ENCODE measurements at places on chromosomes 4 and X.

GRCh38 chrX:130637591-130637990, 235.8 kb downstream of the RBMX2 start:
- DNase-seq: peak; percentile 40
- no peak overlapping the region for H3K27ac ChIP-seq
- no peaks in the 10 kb centered on the region for H3K36me3 ChIP-seq
- H3K4me1 ChIP-seq: no peaks in the 10 kb centered on the region
- peaks cover 4% of the 10 kb centered on the region for H3K27me3 ChIP-seq

DNA sequence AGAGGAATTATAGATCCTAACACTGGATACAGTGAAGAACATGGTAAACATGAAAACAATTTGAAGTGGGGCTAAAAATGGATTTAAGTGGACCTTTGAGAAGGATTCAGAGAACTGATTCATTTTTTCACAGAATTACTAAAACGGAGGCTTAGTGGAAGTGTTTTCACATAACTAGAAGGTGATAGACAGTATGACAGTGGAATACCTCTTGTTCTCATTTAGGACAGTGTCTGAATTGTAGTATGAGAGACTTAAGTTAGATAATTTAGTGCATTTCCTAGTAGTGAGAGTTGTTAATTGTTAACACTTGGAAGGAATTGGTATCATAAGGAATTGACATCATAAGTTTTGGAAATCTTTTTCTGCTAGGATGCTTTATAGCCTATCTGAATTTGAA, 64.1 kb downstream of the FIP1L1 start:
- H3K27me3 ChIP-seq: no peaks in the 10 kb centered on the region
- no peak overlapping the region for H3K4me3 ChIP-seq
- peaks cover 6% of the 10 kb centered on the region for H3K36me3 ChIP-seq
- H3K4me1 ChIP-seq: no peaks in the 10 kb centered on the region
- no peak for DNase-seq
- H3K27ac ChIP-seq: no peak overlapping the region

DNA sequence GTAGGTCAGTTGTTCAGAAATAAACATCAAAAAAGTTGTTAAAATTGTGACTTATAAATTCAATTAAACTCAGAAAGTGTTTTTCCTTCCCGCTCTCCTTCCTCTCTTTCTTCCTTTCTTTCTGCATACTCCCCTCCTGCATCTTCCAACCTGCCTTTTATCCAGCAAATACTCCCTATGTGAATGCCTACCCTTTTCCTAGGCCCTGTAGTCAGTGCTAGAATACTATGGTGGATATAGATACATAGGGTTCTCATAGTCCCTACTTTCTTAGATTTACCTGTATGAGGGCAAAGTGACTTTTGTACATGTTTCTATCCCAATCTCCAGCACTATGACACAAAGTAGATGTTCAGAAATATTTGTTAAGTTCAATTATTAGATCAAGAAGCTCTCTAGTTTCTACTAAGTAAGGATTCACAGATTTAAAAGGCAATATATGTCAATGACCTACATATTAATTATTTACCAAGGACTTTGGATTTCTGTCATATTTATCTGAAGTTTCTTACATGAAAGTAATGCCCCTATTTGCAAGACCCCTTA, 732 bp downstream of the SULT1E1 start:
- no peaks in the 10 kb centered on the region for H3K4me1 ChIP-seq
- H3K27me3 ChIP-seq: no peaks in the 10 kb centered on the region
- H3K27ac ChIP-seq: no peak overlapping the region
- no peak for DNase-seq
- H3K36me3 ChIP-seq: no peaks in the 10 kb centered on the region

DNA sequence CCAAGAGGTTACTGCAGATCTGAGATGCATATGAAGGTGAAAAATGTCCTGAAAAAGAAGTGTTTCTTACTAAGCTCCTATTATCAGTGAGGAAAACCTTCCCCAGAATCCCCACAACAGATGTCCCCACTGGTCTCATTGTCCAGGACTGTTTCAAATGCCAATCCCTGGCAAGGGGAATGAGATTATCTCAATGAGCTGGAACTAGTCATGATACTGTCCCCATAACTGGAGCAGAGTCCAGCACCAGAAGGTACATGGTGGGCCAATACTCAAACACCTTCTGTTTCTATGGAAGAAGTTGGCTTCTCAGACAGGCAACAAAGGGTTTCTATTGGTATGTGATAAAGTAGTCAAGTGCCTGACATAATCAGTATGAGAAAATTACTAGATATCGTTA, 221.1 kb upstream of the TLL1 start:
- no peak overlapping the region for H3K27ac ChIP-seq
- H3K27me3 ChIP-seq: no peaks in the 10 kb centered on the region
- H3K36me3 ChIP-seq: no peaks in the 10 kb centered on the region
- no peak overlapping the region for H3K4me3 ChIP-seq
- DNase-seq: no peak
- no peaks in the 10 kb centered on the region for H3K4me1 ChIP-seq

GRCh38 chr4:10738826-10739489, 54.4 kb upstream of the CLNK start:
- no peak overlapping the region for H3K4me3 ChIP-seq
- no peaks in the 10 kb centered on the region for H3K27me3 ChIP-seq
- H3K36me3 ChIP-seq: no peaks in the 10 kb centered on the region
- peak; percentile 58 for DNase-seq
- no peak overlapping the region for H3K27ac ChIP-seq

DNA sequence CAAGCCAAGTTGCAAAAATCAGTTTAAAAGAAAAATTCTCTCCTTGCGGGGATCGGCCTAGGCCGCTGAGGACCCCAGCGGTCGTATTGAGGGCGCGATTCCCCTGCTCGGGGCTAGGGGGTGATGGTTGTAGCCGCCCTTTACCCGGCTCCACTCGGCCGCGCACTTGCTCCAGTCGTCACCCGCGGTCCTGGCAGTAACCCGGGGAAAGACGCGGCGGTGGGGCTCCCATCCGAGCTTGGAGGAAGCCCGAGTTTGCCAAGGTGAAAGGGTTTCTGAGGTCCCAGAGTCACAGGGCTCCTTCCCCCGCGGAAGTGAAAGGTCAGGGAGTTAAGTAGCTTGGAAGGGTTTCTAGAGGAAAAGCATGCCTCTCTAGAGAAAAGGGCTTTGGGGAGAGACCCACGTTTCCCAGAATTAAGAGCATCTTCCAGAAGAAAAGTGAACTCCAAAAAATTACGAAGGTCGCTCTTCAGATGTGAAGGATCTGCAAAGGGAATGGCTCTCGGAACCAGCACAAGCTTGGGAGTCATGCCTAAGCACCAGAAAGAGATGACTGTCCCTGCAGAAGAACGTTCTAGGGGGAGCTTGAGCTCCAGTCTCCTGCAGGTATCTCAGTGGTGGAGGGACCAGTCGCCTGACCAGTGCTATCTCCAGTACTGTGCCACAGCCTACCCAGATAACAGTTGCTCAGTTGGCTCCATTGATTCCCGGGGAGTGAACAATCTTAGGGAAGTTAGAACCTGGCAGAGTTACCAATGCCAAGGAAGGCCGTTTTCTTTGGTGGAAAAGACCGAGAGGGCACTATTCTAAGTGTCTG, 875 bp downstream of the LAP3 start:
- no peak for DNase-seq
- peak overlapping the region; percentile 74 for H3K27ac ChIP-seq
- peaks cover 26% of the 10 kb centered on the region for H3K36me3 ChIP-seq
- H3K4me3 ChIP-seq: peak overlapping the region; percentile 91

DNA sequence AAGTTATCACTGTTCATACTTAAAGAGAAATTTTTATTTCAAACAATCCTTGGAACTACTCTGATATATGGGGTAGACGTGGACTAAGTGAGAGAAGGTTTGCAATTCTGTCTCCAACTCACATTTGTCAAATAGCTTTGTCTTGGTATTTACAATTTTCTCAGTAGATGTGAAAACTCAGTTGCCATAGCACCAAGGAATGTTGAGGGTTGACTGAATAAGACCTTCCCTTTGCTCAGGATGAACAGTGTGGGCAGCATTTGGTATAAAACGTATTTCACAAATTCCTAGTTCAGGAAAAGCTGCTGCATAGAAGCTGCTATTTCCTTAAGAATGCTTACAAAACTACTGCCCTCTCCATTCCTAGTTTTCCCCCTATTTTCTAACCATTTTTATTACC, 399.5 kb downstream of the NKX6-1 start:
- H3K27ac ChIP-seq: no peak overlapping the region
- no peaks in the 10 kb centered on the region for H3K36me3 ChIP-seq
- no peak overlapping the region for H3K4me3 ChIP-seq
- no peak for DNase-seq

GRCh38 chr4:101527188-101527587, 179.9 kb upstream of the PPP3CA start:
- DNase-seq: no peak
- no peaks in the 10 kb centered on the region for H3K36me3 ChIP-seq
- no peak overlapping the region for H3K27ac ChIP-seq
- no peak overlapping the region for H3K4me3 ChIP-seq

GRCh38 chr4:93764639-93765246, 63.8 kb upstream of the ATOH1 start:
- H3K4me3 ChIP-seq: no peak overlapping the region
- no peaks in the 10 kb centered on the region for H3K4me1 ChIP-seq
- H3K27me3 ChIP-seq: no peaks in the 10 kb centered on the region
- DNase-seq: peak; percentile 48
- no peak overlapping the region for H3K27ac ChIP-seq

DNA sequence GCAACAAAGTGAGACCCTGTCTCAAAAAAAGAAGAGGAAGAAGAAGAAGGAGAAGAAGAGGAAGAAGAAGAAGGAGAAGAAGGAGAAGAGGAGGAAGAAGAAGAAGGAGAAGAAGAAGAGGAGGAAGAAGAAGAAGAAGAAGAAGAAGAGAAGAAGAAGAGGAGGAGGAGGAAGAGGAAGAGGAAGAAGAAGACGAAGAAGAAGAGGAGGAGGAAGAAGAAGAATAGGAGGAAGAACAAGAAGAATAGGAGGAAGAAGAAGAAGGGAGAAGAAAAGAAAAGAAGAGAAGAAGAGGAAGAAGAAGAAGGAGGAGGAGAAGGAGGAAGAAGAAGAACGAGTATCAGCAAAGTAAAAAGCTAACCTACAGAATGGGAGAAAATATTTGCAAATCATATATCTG, 33.3 kb upstream of the LONRF3 start:
- DNase-seq: no peak
- H3K4me1 ChIP-seq: no peaks in the 10 kb centered on the region
- H3K4me3 ChIP-seq: no peak overlapping the region
- H3K36me3 ChIP-seq: no peaks in the 10 kb centered on the region
- H3K27me3 ChIP-seq: no peaks in the 10 kb centered on the region

DNA sequence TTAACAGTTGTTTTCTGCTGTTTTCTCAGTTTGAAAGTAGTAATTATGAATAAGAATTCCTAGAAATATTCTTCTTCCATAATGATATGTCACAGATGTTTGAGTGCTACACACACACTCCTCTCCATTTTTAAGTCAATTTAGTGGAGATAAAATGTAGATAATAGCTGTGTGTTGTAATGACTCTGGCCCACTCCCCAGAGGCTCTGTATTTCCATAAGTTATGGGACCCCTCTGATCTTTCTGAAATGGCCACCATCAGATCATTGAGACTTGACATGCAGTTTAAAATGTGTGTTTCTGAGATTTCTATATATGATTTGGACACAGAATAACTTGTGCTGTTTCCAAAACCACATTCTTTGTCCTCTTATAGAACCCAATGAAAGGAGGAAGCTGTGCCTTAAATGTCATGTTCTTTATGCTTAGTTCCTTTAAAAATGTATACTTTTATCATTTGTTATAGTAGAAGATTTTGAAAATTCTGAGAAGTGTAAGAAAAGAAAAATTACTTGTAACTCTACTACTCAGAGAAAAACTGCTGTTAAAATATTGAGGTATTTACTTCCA, 46.4 kb downstream of the GAB1 start:
- H3K36me3 ChIP-seq: no peaks in the 10 kb centered on the region
- H3K4me3 ChIP-seq: no peak overlapping the region
- DNase-seq: no peak
- no peaks in the 10 kb centered on the region for H3K27me3 ChIP-seq

- H3K4me1 ChIP-seq: peaks cover 2% of the 10 kb centered on the region
- H3K27ac ChIP-seq: no peak overlapping the region
- peaks cover 63% of the 10 kb centered on the region for H3K27me3 ChIP-seq
- H3K36me3 ChIP-seq: peaks cover 45% of the 10 kb centered on the region
These were observed 11.8 kb upstream of the RTL5 start for GRCh38 chrX:72143609-72143907.

DNA sequence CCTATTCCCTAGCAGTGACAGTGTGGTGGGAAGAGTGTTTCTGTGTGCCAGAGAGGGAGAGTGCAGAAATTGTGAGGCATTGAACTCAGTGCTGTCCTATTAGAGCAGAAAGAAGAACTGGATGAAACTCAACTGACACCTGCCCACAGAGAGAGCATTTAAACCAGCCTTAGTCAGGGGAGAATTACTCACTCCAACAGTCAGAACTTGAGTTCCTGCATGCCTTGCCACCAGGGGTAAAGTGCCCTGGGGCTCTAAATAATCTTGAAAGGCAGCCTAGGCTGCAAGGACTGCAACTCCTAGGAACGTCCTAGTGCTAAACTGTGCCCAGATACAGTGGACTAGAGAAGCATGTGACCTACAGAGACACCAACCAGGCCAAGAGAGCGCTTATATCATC, 12.8 kb downstream of the CYSLTR1 start:
- H3K27ac ChIP-seq: no peak overlapping the region

DNA sequence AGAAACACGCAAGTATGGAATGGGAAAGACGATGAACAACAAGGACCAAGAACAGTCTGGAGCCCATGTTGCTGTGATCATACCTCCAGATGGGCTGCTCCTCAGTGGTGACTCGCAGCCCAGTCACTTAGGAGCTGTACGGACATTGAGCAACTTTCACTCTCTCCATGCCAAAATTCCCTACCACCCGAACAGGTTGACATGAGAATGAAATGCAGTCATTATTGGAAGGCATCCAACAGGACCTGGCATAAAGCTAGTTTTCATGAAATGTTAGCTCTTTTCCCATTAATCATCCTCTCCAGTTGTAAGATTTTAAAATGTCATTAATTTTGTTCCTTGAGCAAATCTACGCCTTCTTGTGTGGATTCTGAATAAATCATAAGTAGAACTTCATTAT, 82.7 kb upstream of the GPM6B start:
- H3K4me3 ChIP-seq: no peak overlapping the region
- no peaks in the 10 kb centered on the region for H3K27me3 ChIP-seq
- no peaks in the 10 kb centered on the region for H3K4me1 ChIP-seq
- DNase-seq: peak; percentile 30
- H3K27ac ChIP-seq: no peak overlapping the region

- H3K4me1 ChIP-seq: no peaks in the 10 kb centered on the region
- H3K27ac ChIP-seq: no peak overlapping the region
- no peaks in the 10 kb centered on the region for H3K27me3 ChIP-seq
- DNase-seq: no peak
- no peak overlapping the region for H3K4me3 ChIP-seq
- no peaks in the 10 kb centered on the region for H3K36me3 ChIP-seq
These were observed 15.1 kb downstream of the MCUB start for GRCh38 chr4:109574931-109575804.

DNA sequence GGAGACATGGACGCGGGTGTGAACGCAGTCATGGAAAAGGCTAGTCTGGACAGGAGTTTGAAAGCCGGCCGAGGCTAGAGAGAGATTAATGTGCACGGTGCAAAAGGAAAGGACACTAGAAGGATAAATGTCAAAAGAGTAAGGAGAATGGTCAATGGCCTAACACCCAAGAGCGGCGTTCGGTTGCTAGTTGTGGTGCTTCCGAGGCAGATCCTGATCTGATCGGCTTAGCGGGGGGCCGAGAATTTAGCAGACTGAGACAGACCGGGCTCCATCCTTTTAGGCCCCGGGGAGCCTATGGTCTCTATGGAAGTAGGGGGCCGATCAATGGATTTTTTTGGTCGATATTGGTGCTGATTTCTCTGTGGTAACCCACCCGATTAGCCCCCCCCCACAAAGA, 6.9 kb downstream of the GAGE10 start:
- H3K27me3 ChIP-seq: peaks cover 53% of the 10 kb centered on the region
- peaks cover 2% of the 10 kb centered on the region for H3K4me1 ChIP-seq
- no peak overlapping the region for H3K27ac ChIP-seq

Data from mesenchymal stem cell (in vitro differentiated cells and primary cell).